Urinary bladder (tissue), 4 donors: ENCODE measurements at places on chromosomes 3 and 15.

GRCh38 chr15:101525087-101525669, 35.7 kb upstream of the PCSK6 start:
- no peak for DNase-seq

DNA sequence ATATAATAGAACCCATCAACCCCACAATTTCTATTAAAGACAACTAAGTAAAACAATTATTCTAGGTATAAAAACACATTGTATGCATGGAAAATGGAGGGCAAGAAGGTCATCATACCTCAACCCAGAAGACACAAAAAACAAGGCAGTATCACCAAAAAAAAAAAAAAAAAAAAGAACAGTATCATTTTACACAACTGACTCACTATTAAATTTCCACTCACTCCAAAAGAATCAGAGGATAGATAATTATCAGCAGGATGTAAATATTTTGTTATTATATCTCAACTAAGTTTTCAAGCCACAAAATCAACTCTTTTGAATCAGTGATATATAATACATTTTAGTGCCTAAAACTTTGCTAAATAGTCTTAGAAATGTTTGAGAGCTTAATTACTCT, 55.0 kb downstream of the CLASP2 start:
- no peak for DNase-seq

- no peak for DNase-seq
These were observed 8.7 kb downstream of the ZDHHC19 start for GRCh38 chr3:196202516-196202970.

GRCh38 chr3:14265246-14265962, 86.8 kb downstream of the LSM3 start:
- DNase-seq, result no peak
